ENCODE measurements at places on chromosomes 11 and 22.

DNA sequence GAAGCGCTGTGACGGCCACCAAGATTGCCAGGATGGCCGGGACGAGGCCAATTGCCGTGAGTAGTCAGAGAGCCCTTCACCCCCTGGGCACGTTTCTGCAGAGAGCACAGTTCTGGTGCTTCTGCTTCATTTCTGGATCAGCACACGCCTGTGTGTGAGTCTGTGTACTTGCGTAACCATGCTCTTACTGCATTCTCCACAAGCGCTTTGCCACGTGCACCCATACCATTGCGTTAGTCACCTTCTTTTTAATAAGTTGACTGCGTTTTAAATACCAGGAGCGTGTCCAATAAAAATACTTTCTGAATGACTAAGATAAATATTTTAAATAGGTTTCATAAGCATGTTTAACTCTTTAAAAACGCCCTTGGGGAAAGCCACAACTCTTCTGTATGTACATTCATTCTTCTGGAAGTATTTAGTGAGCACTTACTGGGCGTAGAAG lies 143.0 kb upstream of the SORL1-AS1 start:
- no peaks in the 10 kb centered on the region for H3K27me3 ChIP-seq
- H3K4me3 ChIP-seq = no peak overlapping the region
- H3K4me1 ChIP-seq = peaks cover 8% of the 10 kb centered on the region
- H3K27ac ChIP-seq = no peak overlapping the region

DNA sequence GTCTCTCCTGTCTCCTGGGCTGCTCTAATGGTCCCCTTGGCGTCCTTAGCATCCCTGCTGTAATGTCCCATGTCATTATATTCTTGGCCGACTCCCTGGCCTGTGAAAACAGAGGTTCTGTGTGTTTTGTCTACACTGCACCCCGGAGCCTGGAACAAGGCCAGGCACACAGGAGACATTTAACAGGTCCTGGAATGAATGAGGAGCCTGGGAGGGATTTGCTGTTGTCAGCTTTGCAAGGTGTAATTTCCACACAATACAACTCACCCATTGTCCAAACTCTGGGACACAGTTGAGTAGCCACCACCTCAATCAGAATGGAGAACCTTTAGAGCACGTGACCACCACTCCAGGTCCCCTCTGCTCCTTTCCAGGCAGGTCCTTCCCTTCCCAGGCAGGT lies 14.9 kb upstream of the PDGFB start:
- H3K27ac ChIP-seq = no peak overlapping the region
- no peak for DNase-seq
- no peaks in the 10 kb centered on the region for H3K27me3 ChIP-seq
- H3K4me3 ChIP-seq = no peak overlapping the region
- H3K36me3 ChIP-seq = no peaks in the 10 kb centered on the region

- H3K27me3 ChIP-seq = no peaks in the 10 kb centered on the region
- DNase-seq = no peak
- no peaks in the 10 kb centered on the region for H3K36me3 ChIP-seq
- H3K27ac ChIP-seq = no peak overlapping the region
- H3K4me3 ChIP-seq = no peak overlapping the region
These were observed 682.0 kb downstream of the OPCML start for GRCh38 chr11:132850266-132850665.

DNA sequence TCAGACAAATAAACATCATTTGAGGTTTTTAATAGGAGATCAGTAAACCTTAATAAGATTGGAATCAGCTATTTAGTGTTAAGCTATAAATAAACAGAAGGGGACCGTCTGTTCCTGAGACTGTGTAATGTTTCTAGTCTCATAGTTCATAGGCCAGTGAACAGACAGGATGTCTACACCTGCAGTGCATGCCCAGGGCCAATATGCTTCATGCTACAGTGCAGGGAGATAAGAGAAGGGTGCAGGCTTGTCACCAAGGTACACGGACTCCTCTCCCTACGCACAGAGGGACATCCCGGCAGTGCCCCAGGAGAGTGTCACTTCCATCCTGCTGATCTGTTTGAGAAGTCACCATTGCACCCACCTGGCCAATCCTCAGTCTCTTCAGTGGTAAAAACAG lies 148.6 kb downstream of the OPCML start:
- peaks cover 5% of the 10 kb centered on the region for H3K4me1 ChIP-seq
- no peak for DNase-seq
- no peak overlapping the region for H3K4me3 ChIP-seq

GRCh38 chr11:10327254-10327653 lies 22.4 kb downstream of the ADM start:
- H3K4me3 ChIP-seq = no peak overlapping the region
- H3K36me3 ChIP-seq = no peaks in the 10 kb centered on the region
- H3K27me3 ChIP-seq = no peaks in the 10 kb centered on the region
- peaks cover 47% of the 10 kb centered on the region for H3K4me1 ChIP-seq
- H3K27ac ChIP-seq = peak overlapping the region; percentile 66

GRCh38 chr11:131897956-131898355 lies 527.5 kb downstream of the NTM start:
- no peaks in the 10 kb centered on the region for H3K4me1 ChIP-seq
- no peaks in the 10 kb centered on the region for H3K36me3 ChIP-seq
- H3K27me3 ChIP-seq = no peaks in the 10 kb centered on the region
- H3K27ac ChIP-seq = no peak overlapping the region
- DNase-seq = no peak

GRCh38 chr11:32388871-32389770 lies 46.2 kb downstream of the WT1 start:
- H3K36me3 ChIP-seq = no peaks in the 10 kb centered on the region
- no peaks in the 10 kb centered on the region for H3K4me1 ChIP-seq
- H3K27ac ChIP-seq = no peak overlapping the region
- H3K4me3 ChIP-seq = no peak overlapping the region
- DNase-seq = no peak

GRCh38 chr11:122668562-122669090 lies 13.1 kb downstream of the UBASH3B start:
- peak overlapping the region; percentile 20 for H3K27ac ChIP-seq
- peaks cover 7% of the 10 kb centered on the region for H3K4me1 ChIP-seq
- H3K4me3 ChIP-seq = no peak overlapping the region

GRCh38 chr22:27874185-27874584 lies 44.9 kb downstream of the PITPNB start:
- no peaks in the 10 kb centered on the region for H3K36me3 ChIP-seq
- H3K4me1 ChIP-seq = no peaks in the 10 kb centered on the region
- H3K27ac ChIP-seq = no peak overlapping the region
- H3K4me3 ChIP-seq = no peak overlapping the region
- no peak for DNase-seq

GRCh38 chr11:28878025-28878424 lies 769.8 kb downstream of the METTL15 start:
- no peak overlapping the region for H3K27ac ChIP-seq
- DNase-seq = no peak
- H3K27me3 ChIP-seq = no peaks in the 10 kb centered on the region
- no peaks in the 10 kb centered on the region for H3K36me3 ChIP-seq

- no peak for DNase-seq
- no peak overlapping the region for H3K27ac ChIP-seq
- peaks cover 39% of the 10 kb centered on the region for H3K4me1 ChIP-seq
- H3K4me3 ChIP-seq = no peak overlapping the region
These were observed 3.1 kb downstream of the FAM118A start for GRCh38 chr22:45312856-45313255.

GRCh38 chr11:15754221-15754620 lies 602.1 kb downstream of the SOX6 start:
- no peaks in the 10 kb centered on the region for H3K27me3 ChIP-seq
- no peak overlapping the region for H3K4me3 ChIP-seq
- DNase-seq = no peak
- no peaks in the 10 kb centered on the region for H3K36me3 ChIP-seq
- no peak overlapping the region for H3K27ac ChIP-seq

- H3K4me3 ChIP-seq = no peak overlapping the region
- peaks cover 64% of the 10 kb centered on the region for H3K4me1 ChIP-seq
- H3K27ac ChIP-seq = peak overlapping the region; percentile 71
- no peaks in the 10 kb centered on the region for H3K27me3 ChIP-seq
- no peaks in the 10 kb centered on the region for H3K36me3 ChIP-seq
- no peak for DNase-seq
These were observed 11.9 kb downstream of the DUSP8 start for GRCh38 chr11:1560002-1560648.

DNA sequence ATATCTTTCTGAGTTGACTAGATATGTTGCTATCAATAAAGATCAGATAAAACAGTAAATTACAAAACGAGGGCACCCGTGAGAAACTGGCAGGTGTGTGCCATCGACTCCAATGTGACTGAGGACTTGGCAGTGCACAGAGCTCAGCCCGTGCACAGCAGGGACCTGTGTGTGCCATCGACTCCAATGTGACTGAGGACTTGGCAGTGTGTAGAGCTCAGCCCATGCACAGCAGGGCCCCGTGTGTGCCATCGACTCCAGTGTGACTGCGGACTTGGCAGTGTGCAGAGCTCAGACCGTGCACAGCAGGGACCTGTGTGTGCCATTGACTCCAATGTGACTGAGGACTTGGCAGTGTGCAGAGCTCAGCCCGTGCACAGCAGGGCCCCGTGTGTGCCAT lies 347.2 kb upstream of the B3GAT1 start:
- H3K27ac ChIP-seq = no peak overlapping the region
- no peaks in the 10 kb centered on the region for H3K27me3 ChIP-seq
- no peaks in the 10 kb centered on the region for H3K36me3 ChIP-seq
- no peaks in the 10 kb centered on the region for H3K4me1 ChIP-seq
- DNase-seq = no peak
- H3K4me3 ChIP-seq = no peak overlapping the region

GRCh38 chr11:105937738-105938137 lies 84.3 kb downstream of the MSANTD4 start:
- H3K27me3 ChIP-seq = no peaks in the 10 kb centered on the region
- no peak overlapping the region for H3K27ac ChIP-seq
- no peaks in the 10 kb centered on the region for H3K36me3 ChIP-seq
- H3K4me3 ChIP-seq = no peak overlapping the region
- no peak for DNase-seq
- no peaks in the 10 kb centered on the region for H3K4me1 ChIP-seq

GRCh38 chr11:118295815-118296454 lies 8.6 kb upstream of the CD3E start:
- peak; percentile 71 for DNase-seq
- H3K27ac ChIP-seq = no peak overlapping the region
- H3K4me3 ChIP-seq = no peak overlapping the region
- no peaks in the 10 kb centered on the region for H3K4me1 ChIP-seq
- H3K36me3 ChIP-seq = no peaks in the 10 kb centered on the region

DNA sequence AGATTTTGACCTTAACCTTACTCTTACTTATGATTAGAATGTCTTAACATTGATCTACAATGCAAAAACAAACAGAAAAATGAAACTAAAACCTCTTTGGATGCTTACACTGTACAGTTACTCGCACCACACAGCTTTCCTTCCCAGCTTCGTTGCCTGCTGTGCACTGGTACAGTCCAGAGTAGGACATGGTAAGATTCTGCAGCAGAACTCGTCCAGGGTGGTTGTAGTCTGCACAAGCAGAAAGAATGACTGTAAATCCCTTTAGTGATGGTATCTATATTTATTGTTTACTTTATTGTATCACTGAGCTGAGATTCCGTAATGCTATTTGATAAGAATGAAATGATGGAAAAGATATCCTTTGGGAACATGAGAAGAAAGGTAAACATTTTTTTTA lies 21.0 kb upstream of the HSPA8 start:
- H3K4me1 ChIP-seq = no peaks in the 10 kb centered on the region
- no peak for DNase-seq
- no peak overlapping the region for H3K27ac ChIP-seq
- no peak overlapping the region for H3K4me3 ChIP-seq
- no peaks in the 10 kb centered on the region for H3K36me3 ChIP-seq

GRCh38 chr11:63042596-63042995 lies 27.0 kb upstream of the SLC22A8 start:
- H3K27ac ChIP-seq = no peak overlapping the region
- H3K4me3 ChIP-seq = no peak overlapping the region
- H3K4me1 ChIP-seq = no peaks in the 10 kb centered on the region
- no peak for DNase-seq
- H3K36me3 ChIP-seq = no peaks in the 10 kb centered on the region
- no peaks in the 10 kb centered on the region for H3K27me3 ChIP-seq
